ENCODE measurements at places on chromosomes 4 and X.

GRCh38 chr4:87557348-87557747, 28.2 kb upstream of the SPARCL1 start:
- DNase-seq: no peak

- DNase-seq: peak; percentile 79
These were observed 17.6 kb downstream of the SH3RF1 start for GRCh38 chr4:169253113-169253671.

DNA sequence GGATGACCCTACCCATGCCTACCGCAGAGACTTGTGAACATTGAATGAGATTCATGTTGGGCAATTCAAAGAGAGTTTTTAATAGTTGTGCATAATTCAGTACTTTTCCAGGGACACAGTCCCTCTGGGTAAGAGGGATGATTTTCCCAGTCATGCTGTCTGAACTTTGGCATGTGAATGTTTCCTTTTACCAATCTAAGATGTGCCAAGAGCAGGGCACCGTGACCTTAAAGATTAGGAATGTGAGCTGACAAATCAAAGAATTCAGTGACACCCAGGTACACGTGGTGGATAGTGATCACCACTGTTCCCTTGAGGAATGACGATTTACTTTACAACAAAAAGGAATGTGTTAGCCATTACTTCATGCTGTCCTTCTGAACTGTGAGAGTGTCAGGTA, 515.6 kb downstream of the PPARGC1A start:
- DNase-seq: peak; percentile 96

- no peak for DNase-seq
These were observed 999 bp downstream of the NAP1L5 start for GRCh38 chr4:88696630-88697029.

GRCh38 chr4:31187979-31188378, 467.8 kb downstream of the PCDH7 start:
- DNase-seq: no peak

- no peak for DNase-seq
These were observed 624 bp downstream of the BEX5 start for GRCh38 chrX:102154900-102155805.

DNA sequence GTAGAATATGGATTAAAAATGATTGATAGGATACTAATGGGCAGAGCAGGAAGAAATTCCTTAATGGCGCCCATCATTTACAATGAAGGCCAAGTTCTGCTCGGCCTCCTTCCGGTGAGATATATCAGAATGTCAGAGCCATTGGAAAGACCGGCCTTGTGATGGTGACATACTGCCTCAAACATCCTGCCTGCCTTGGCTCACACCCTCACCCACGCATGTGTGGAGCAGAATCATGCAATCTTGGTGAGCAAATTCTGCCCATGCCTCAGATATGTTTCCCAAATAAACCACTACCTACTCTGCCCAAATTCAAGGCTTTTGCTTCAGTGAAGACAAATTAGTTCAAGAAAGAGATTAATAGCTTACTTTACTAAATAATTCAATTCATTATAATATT, 163.3 kb downstream of the MID1 start:
- DNase-seq: no peak

DNA sequence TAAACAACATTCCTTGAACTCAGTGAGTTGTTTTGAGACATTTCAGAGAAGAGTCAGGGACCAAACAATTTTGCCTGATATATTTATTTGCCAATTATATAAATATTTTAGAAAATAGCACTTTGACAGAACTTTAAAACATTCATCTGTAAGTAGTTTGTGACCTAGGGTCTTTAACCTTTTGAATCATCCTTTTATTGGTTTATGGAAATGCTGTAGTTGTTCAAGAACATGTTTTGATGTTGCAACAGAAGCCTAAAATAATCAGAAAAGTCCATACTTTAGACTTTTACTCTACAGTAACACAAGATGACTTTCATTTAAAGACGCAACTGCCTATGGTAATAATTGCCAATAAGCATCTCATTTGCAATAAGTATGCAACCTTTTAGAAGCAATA, 43.0 kb downstream of the CXCL1 start:
- DNase-seq: no peak

DNA sequence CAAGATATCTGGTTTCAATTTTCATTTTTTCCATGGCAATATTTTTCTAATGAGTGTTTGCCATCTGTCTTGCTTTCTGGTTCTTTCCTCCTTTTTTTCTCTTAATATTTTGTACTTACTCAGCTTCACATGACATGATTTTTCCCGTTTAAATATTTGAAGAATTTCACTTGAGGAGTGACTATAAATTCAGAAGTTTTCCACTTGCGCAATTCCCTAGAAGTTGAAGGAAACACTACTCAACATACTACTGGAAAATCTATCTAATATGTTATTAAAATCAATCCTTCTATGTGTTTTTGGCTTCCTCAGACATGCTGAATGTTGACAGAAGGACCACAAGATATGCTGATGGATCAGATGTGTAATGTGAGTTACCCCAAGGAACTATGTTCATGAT, 36.8 kb upstream of the BANK1 start:
- no peak for DNase-seq

DNA sequence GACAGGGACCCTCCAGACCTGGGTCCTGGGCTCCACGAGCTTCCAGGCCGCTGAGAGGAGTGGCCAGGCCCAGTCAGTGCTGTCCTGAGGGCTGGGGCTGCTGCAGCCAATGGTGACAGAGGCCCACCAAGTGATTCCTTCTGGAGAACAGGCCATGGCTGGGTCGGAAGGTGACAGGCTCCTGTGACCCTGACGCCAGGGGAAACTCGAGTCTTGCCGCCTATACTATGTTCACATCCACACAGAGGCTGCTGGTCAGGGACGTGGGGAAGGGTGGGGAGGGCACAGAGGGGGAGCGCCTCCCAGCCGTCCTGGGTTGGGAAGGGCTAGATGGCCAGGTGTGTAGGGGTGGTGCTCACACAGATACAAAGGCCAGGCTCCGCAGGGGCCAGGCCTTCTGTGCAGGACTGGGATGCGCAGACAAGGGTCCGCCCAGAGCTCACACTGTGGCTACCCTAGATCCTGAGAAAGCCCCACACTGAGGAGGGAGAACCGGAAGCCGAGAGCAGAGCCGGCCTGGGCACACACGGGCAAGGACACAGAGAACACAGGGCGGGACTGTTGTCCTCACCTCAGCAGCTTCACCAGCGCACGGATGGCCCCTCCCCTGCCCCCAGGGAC, 81.4 kb downstream of the HTRA3 start:
- no peak for DNase-seq

- DNase-seq: peak; percentile 72
These were observed 51.3 kb upstream of the NFKB1 start for GRCh38 chr4:102449751-102450352.

DNA sequence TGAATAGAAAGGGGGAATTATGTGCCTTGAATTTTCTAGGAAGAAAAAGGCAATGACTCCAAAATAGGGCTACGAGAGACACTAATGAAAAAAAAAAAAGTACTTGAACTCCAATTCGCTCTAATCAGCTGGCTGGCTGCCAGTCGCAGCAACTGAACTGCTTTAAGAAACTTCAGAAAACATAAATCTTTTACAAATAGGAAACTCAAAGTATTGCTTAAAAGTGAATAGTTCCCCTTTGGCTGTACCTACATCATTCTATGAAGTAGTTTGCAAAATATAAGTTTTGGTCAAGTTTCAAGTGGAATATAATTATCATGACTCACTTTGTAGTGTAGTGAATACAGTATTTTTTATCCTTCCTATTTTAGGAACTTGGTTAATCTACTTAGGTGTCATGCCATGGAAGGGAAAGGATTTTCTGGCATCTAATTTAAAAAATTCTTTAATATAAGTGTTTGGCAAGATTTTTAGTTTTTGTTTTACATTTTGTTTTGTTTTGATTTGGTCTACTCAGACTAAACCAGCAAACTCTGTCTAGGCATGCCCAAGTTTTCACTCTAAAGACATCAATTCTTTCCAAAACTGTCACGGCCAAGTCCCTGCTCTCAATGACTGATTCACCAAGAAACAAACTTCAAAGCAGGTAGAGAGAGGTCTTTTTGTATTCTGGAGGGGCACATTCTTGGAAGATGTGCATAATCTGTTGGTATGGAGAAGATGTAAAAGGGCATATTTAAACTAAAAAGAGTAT, 382.4 kb upstream of the GALNT7 start:
- DNase-seq: no peak

DNA sequence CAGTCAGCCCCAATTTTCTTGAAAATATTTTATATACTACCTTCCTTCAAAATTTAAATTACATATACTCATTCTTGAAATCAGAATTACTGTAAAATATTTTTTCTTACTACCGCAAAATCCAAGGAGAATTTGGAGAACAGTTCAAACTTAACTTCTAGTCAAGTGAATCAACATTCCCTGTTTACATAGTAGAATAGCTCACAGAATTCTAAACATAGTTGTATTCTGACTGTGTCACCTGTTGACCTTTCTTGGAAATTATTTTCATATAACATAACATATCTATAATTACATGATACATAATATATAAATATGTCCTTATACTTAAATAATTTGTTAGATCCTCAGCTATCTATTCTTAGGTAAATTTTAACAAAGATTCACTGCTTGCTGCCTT, 31.0 kb upstream of the FGF5 start:
- no peak for DNase-seq

GRCh38 chrX:33211356-33212260, at the start of gene DMD:
DMD (minus strand) TSS chrX:33211549; CDS start chrX:33211312, 237 bp downstream.
- DNase-seq: peak; percentile 0

GRCh38 chr4:17624821-17625220, 10.4 kb downstream of the MED28 start:
- DNase-seq: no peak

GRCh38 chr4:61217222-61217621, 17.1 kb downstream of the ADGRL3 start:
- no peak for DNase-seq

GRCh38 chr4:61342061-61342460, 141.9 kb downstream of the ADGRL3 start:
- DNase-seq: no peak
